ENCODE measurements at places on chromosomes 3 and 15.
A peak's percentile ranks its signal among the peaks of the same experiment; 100 is the strongest.

DNA sequence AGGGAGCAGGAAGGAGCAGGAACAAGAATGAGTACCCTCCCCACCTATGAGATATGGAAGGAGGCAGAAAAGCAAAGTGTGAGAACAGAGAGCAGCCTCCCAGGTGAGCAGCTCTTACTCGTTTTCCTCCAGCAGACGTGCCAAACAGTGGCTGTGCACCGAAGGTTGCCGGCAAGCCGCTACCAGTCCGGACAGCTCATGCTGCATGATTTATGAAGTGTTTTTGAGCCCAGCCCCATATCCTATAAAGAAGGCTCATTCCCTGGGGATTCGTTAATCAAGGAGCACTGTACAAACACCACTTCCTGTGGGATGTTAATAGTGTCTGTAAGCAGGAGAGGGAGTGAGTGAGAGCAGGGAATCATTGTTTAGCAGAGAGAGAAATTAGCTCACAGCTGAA lies 118.3 kb upstream of the FOXB1 start:
- no peak for DNase-seq

GRCh38 chr3:168881804-168882203 lies 781.7 kb downstream of the MECOM start:
- no peak for DNase-seq

DNA sequence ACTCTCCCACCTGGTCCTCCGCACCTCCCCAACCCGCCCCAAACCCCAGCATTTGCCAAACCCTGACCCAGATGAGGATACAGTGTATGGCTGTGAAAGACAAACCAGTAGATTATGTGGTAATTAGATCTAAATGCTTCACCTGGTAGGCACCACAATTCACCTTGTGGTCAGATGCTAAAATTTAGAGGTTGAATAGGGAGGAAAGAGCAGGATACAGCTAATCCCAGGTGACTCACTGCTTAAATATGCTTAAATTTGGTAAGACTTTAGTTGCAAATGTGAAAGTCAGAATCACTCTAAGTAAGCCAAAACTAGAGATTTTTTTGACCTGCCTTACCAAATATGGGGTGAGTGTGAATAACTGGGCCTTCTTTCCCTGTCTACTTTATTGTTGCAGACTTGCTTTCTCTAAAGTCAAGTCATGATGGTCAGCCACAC lies 105.5 kb downstream of the MME start:
- no peak for DNase-seq

- DNase-seq = peak; percentile 5
Measured at GRCh38 chr3:33645060-33645647, 72.9 kb downstream of the CLASP2 start.

DNA sequence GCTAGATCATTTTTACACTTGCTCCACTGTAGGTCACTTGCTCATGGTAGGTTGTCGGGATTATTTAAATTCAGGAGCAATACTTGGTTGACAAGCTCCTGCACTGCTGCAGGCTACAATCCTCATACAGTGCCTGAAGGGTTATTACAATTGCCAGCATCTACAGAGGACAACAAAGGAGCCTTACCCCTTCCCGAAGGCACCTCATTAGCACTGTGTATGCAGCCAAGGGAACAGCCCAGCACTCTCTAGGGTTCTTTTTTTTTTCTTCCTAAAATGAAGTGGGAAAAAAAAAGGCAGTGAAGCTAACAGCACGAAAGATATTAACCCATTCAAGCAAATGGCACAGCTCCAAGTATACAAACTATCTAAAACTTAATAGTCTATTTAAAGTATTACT lies 142.7 kb downstream of the ULK4 start:
- no peak for DNase-seq

GRCh38 chr3:63351159-63352007 lies 73.3 kb downstream of the SYNPR start:
- DNase-seq = no peak

- no peak for DNase-seq
Measured at GRCh38 chr3:125059488-125060245, 3.9 kb upstream of the HEG1 start.

DNA sequence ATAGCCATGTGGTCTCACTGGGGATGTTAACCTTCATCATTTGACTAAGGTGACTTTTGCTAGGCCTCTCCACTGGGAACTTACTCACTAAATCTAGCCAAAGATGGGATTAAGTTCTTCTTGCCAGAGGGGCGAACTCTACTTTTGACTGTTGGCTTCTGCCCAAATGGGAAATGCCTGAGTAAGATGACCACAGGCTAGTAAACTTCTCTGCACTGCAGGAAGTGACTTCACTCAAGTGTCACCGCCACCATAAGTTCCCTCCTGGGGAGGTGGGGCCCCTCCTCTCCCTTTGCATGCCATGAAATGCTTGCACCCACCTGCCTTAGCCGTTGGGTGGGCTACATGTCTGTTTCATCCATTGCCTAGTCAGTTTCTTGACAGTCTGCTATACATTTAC lies 388.3 kb downstream of the FEZF2 start:
- no peak for DNase-seq

DNA sequence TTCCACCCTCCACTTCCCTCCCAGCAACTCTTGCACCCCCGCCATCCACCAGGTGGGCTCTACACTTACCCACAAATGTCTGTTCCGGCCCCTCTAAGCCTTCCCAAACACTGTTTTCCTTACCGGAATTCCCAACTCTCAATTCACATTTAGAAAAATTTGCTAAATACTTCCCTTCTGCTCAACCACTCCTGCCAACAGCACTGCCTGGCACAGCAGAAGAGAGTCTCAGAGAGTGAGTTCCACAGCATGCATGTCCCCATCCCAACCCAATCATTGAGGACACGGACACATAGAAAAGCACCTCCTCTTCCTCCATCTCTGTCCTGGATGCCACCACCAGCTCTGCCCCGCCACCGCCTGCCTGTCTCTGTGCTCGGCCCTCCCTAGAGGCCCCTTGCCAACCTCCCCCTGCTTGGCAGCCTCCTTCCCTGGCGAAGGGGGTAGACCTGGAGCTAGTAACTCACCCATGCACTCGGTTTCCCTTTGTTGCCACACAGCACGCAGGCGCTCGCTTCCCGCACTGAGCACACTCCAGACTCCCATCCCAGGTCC lies 66.2 kb upstream of the SLC6A1 start:
- no peak for DNase-seq

GRCh38 chr15:80780416-80781221 lies 1.4 kb downstream of the CEMIP start:
- no peak for DNase-seq

GRCh38 chr3:8739757-8740504 lies 6.3 kb downstream of the CAV3 start:
- DNase-seq = no peak

GRCh38 chr15:71410347-71410746 lies 295.1 kb downstream of the THSD4 start:
- DNase-seq = no peak

- DNase-seq = no peak
Measured at GRCh38 chr15:67117370-67117769, 52.0 kb downstream of the SMAD3 start.

DNA sequence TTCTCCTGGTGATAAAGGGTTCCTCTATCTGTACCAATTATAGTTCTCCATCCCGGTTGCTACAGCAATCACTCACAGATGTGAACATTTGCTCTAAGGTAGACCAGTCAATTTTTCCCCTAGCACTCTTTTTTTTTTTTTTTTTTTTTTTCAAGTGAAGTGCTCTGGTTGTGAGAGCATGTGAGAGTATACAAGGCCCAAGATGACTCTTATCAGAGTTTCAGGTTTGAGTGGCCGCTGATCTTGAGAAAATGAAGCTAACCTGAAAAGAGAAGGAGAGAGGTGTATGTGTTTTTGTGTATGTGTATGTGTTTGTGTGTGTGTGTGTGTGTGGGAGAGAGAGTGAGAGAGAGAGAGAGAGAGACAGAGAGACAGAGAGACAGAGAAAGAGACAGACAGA lies 44.4 kb upstream of the OTOL1 start:
- no peak for DNase-seq

GRCh38 chr3:125437631-125438435 lies 62.7 kb upstream of the ZNF148 start:
- DNase-seq = peak; percentile 37

GRCh38 chr15:89768071-89768500 lies 8.0 kb upstream of the MESP2 start:
- no peak for DNase-seq

GRCh38 chr15:33515121-33515520 lies 204.4 kb downstream of the RYR3 start:
- DNase-seq = no peak

DNA sequence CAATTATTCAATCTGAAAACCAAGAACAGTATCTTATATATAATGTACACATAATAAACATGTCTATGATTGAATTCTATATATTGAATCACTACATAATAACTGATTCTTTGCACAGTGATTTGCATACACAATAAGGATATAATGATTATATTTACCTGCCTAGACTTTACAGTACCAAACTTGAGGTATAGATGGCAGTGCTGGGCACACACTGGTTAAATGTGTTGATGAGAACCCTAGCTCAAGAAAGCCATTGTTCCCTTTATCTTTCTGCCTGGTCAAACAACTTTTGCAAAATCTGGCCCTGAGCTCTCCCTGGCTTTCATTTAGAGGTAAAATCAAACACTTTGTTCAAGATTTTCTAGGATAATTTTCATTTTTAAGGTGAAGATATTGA lies 697.7 kb downstream of the TUSC7 start:
- DNase-seq = no peak

DNA sequence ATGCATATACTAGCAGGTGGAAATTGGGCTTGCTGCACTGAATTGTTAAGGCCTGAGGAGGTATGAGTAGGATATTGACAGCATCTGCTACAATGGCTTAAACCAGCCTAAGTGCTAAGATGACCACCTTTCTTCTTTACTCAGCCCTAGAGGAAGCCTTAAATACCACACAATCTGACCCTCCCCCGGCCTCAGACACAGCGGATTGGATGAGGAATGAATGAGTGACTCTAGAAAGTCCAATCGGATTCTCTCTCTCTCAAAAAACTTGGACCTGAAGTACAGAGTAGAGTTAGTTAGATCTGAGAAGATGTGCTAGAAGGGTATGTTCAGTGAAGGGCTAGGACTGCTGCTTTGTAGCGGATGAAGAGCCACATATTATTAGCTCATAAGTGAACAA lies 39.9 kb upstream of the C3orf49 start:
- no peak for DNase-seq

GRCh38 chr3:161386991-161387770 lies 15.9 kb upstream of the SPTSSB start:
- no peak for DNase-seq

GRCh38 chr3:178097576-178097975 lies 438.7 kb upstream of the KCNMB2 start:
- no peak for DNase-seq

DNA sequence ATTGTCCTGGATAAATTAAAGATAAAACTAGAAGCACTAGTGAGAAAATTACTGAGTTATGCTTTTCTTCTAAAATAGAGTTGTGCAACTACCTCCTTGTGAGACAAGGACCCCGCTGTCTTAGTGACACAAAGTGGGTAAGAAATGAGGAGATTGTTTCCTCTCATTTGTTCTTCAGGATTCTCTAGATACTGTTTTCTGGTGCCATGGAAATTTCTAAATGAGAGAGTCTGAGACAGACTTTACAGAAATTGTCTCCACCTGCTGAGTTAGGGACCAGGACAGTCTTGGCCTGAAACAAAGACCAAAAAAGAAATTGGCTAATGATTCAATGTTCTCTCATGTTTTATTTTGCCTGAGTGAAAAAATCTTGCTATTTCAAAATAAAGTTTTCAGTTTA lies 427.5 kb downstream of the TUSC7 start:
- no peak for DNase-seq

- DNase-seq = no peak
Measured at GRCh38 chr3:54146506-54147239, 24.3 kb downstream of the CACNA2D3 start.

DNA sequence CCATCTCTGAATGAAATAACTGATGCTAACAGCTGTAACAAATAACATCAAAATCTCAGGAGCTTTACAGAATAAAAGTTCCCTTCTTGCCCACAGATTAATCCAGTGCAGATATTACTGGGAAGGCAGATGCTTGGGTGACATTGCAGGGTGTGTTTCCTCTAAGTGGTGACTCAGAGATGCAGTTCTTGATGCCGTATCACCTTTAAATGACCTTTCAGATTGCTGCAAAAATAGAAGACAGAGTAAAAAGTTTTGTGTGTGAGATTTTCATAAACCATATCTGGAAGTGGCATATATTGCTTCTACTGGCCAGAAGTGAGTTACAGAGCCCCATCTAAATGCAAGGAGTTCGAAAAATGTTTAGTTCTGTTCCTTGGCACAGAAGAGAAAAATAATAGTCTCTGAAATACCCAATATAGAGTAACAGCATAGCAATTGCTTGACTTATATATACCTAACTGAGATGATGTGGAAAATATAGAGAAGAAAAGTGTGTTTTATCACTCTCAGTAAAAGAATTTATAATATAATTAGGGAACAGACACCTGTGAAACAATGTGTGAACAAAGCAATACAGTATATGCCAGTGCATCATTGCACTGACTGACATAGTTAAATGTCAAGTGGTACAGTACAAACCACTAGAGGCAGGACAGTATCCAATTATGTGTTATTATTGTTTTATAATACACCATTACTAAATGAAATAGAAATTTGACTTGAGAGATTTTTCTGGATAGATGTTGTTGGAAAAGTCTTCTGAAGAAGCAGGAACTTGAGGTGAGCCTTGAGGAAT lies 430.7 kb upstream of the CBLB start:
- no peak for DNase-seq
